Stomach (tissue), 19 donors: ENCODE measurements at places on chromosomes 16 and 17. TPM values are rescaled to one million over a fixed set of nuclear protein-coding genes. Genes with fewer than 3 reads are reported as not detected.

GRCh38 chr16:29683543-29684090 is 4.6 kb downstream of the QPRT start:
- no peak overlapping the region for H3K27ac ChIP-seq
- DNase-seq = no peak
- H3K4me1 ChIP-seq = peaks cover 8% of the 10 kb centered on the region
- H3K4me3 ChIP-seq = no peak overlapping the region
- no peaks in the 10 kb centered on the region for H3K27me3 ChIP-seq

- no peaks in the 10 kb centered on the region for H3K36me3 ChIP-seq
- no peak for DNase-seq
- no peak overlapping the region for H3K27ac ChIP-seq
- H3K27me3 ChIP-seq = no peaks in the 10 kb centered on the region
- no peaks in the 10 kb centered on the region for H3K4me1 ChIP-seq
- H3K4me3 ChIP-seq = no peak overlapping the region
Measured at GRCh38 chr17:48363161-48363560, 66.9 kb downstream of the SKAP1 start.

GRCh38 chr17:36463916-36464764 is 22.3 kb upstream of the ZNHIT3 start:
- no peak overlapping the region for H3K4me3 ChIP-seq
- no peak overlapping the region for H3K27ac ChIP-seq
- peaks cover 9% of the 10 kb centered on the region for H3K27me3 ChIP-seq
- no peaks in the 10 kb centered on the region for H3K36me3 ChIP-seq
- no peaks in the 10 kb centered on the region for H3K4me1 ChIP-seq
- peak; percentile 56 for DNase-seq

GRCh38 chr17:75406222-75406615 is 741 bp upstream of the GRB2 start:
- H3K4me3 ChIP-seq = peak overlapping the region; percentile 92

DNA sequence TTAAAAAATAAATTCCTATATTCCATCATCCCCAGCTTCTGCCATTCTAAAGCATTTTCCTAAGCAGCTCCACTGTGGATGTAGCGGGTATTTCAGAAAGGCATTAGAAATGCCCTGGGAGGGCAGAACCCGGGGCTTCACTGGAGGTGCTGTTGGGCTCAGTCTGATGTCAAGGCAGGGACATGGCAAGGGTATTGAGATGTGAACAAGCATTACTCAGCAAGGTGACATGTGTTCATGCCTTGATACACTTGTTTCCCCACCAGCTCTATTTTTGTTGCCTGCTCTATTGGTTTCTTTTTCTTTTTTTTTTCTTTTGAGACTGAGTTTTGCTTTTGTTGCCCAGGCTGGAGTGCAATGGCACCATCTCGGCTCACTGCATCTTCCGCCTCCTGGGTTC is 35.7 kb downstream of the ABCC1 start:
- no peaks in the 10 kb centered on the region for H3K27me3 ChIP-seq
- no peak for DNase-seq
- no peak overlapping the region for H3K4me3 ChIP-seq
- peaks cover 21% of the 10 kb centered on the region for H3K4me1 ChIP-seq

- peaks cover 24% of the 10 kb centered on the region for H3K36me3 ChIP-seq
- no peaks in the 10 kb centered on the region for H3K27me3 ChIP-seq
- H3K27ac ChIP-seq = no peak overlapping the region
- DNase-seq = no peak
Measured at GRCh38 chr16:84756830-84757229, 57.0 kb downstream of the USP10 start.

The KLHL10 gene
- total RNA-seq = not detected

The ANKS3 gene
- 33.5 TPM for total RNA-seq

The RAB40B gene
- 117 TPM for total RNA-seq

The NPIPA8 gene
- not detected for total RNA-seq

The DOC2A gene
- not detected for total RNA-seq
